ENCODE measurements at places on chromosomes 3 and 15. TPM values are rescaled to one million over a fixed set of nuclear protein-coding genes. Genes with fewer than 3 reads are reported as not detected.

DNA sequence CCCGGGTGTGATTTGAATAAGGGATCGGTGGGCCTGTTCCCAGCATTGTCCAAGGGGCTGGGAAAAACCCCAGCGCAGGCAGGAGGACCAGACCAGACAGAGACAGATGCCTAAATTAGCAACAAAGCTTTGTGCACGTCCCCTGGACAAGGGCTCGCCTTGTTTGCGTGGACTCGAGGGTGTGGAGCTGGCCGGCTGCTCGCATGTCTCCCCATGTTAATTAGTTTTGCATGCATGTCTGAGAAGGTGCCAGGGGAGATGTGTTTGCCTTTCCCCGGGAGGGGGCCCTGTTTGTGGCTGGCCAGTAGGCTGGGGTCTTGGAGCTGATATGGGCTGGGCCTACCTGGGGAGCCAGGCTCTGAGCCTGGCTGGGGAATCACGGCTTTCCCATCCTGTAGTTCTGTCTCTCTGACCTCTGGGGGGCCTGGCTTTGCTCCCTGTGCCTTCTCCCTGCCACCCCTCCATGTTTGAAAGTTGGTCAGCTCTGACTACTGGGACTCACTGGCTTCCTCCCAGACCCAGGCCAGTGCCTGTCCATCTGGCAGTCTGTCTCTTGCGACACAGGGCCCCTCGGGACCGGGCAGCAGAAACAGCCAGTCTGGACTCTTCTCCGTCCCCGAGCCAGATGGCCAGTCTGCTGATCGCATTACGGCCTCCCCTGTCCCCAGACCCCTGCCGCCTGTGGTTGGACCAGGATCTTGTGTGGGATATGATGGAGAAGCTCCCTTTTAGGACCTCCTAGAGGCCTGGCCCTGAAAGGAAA lies 55.4 kb upstream of the POLG start:
- DNase-seq = no peak

GRCh38 chr3:43316783-43317460 lies 30.6 kb downstream of the SNRK start:
- DNase-seq = no peak

DNA sequence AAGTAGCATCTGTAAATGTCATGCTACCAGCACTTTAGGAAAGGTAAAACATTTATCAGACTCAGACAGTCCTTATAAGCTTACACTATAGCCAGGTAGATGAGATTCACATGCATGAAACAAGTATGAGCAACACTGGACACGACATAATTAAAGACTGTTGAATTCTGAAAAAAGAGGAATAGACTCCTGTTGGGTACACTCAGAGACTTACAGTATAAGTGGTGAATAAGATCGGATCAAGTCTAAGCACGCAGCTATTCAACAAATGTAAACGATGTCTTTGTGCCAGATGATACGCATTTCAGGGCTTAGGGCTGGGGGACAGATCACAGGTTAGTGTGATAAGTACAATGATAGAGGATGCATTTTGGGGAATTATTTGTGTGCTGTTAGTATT lies 43.2 kb upstream of the SPPL2A start:
- DNase-seq = no peak

DNA sequence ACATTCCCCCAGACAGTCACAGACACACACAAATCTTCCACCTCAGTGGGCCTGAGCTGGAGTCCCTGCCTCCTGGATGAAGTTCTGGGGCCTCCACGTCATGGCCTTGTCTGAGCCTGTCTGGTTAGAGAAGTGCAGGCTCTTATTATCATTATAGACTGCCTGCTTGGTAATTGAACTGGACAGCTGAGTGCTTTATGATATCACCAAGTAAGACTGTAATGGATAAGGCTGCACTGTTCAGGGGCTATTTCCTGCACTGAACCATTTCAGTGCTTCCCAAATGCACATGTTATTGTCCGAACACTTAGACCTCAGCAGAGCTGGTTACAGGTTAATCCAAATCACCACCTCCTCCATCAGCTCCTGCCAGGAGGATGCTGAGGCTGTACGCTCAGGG lies 8.7 kb upstream of the ST6GAL1 start:
- DNase-seq = no peak

DNA sequence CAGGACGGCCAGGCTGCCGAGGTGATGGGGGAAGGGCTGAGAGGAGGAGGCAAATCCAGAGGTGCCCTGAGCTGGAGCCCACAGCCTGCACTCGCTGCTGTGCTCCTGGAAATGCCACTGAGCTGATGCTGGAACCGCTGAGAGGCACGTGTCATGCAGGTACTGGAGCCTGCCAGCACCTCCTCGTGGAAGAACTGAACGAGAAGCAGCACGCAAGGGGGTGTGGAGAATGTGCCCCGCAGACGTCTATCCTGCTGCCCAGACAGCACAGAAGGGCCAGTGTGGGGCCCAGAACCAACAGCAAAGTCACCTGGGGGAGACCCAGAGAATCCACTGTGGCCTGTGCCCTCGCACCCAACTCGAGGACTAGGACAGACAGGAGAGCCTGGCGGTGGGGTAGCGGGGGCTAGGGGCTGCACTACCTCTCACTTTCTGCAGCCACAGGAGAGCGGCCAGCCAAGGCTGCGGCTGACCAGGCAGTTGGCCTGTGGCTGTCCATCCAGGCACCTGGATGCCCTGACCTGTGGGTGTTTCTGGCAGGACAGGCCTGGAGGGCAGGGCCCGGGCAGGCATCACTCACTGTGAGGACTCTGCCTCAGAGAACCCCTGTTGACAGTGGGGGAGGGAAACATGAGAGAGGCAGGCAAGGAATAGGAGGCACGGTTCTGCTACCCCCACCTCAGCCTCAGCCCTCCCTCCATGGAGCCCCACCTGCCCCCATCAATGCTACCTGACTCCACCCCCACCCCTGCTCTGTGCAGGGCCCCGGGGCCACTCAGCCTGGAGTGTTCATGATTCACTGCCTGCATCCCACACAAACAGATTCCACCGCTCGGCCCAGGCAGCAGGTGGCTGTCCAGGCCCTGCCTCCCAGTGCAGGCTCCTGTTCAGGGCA lies 213.1 kb downstream of the TBC1D2B start:
- DNase-seq = peak; percentile 32

GRCh38 chr15:86121568-86122225 lies 42.0 kb downstream of the AGBL1 start:
- DNase-seq = no peak

GRCh38 chr3:67809370-67809935 lies 155.0 kb upstream of the SUCLG2 start:
- DNase-seq = no peak

- no peak for DNase-seq
Observed at GRCh38 chr3:68878322-68878721, 54.0 kb downstream of the TAFA4 start.

GRCh38 chr3:52218937-52219650 lies 6.4 kb downstream of the TLR9 start:
- no peak for DNase-seq

DNA sequence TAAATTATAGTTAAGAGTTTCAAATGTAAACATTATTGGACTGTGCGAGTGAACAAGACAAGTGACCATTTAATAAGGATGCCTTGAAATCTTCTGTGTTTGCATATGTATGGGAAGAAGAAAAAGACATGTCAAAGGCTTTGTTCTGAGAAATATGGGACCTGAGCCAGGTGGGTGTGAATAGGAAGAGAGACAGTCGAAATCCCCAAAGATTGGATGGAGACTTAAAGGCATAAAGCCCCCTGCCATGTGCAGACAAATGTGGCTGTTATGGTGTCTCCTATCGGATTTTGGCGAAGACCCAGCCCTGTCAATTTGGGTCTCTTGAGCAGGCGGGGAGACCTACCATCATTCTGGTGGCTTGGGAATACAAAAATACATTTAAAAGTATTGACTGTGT lies 16.9 kb downstream of the FXR1 start:
- no peak for DNase-seq

- DNase-seq = no peak
Observed at GRCh38 chr3:61172684-61173083, 78.6 kb downstream of the FHIT start.

- DNase-seq = no peak
Observed at GRCh38 chr3:109136523-109136922, at the start of gene C3orf85. TSS of gene C3orf85 (plus strand) at chr3:109136719. CDS start at chr3:109136848, 129 bp downstream.

- no peak for DNase-seq
Observed at GRCh38 chr15:74201710-74202420, 722 bp downstream of the STRA6 start.

- DNase-seq = no peak
Observed at GRCh38 chr3:66761093-66761780, 236.9 kb upstream of the KBTBD8 start.

DNA sequence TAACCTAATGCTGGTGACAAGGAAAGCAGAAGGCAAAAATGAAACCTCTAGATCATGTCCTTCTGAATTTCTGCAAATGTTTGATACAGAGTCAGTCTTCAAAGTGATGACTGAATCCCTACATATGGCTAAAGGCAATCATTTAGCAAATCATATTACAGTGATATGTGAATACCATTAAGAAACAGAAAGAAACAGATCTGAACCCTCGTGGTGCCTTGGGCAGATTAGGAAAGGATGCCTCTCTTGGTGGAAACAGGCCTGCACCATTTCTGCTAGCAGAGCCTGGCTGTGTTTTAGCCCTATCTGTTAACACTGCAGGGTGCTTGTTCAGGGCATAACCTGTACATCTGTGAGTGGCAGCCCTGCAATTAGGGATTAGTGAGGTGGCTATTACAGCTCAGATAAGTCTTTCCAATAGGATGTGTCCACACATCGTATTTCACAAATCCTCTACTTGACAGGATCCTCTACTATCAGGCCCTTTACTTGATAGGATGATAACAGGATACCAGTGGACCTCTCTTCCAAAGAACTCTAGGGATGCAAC lies 12.1 kb downstream of the SEC22C start:
- no peak for DNase-seq

DNA sequence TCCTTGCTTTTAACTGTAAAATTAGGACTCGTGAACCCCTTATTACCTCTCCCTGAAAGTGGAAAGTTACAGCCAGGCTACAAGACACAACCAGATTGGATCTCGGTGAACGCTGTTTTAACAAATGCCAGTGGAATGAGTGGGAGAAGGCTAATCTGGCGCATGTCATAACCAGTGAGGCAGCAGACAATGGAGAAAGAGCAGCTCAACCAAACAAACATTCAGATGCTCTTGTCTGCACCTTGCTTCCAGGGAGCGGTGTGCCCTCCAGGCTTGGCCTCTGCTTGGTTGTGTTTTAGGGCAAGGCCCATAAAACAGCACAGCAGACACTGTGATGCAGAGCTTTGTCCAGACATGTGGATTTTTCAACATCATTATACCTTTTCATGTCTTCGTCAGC lies 45.9 kb upstream of the ATP1B3 start:
- DNase-seq = no peak

GRCh38 chr3:26460985-26461384 lies 161.6 kb upstream of the LRRC3B start:
- DNase-seq = no peak

- DNase-seq = no peak
Observed at GRCh38 chr3:25661694-25662437, 2.8 kb downstream of the TOP2B start.

DNA sequence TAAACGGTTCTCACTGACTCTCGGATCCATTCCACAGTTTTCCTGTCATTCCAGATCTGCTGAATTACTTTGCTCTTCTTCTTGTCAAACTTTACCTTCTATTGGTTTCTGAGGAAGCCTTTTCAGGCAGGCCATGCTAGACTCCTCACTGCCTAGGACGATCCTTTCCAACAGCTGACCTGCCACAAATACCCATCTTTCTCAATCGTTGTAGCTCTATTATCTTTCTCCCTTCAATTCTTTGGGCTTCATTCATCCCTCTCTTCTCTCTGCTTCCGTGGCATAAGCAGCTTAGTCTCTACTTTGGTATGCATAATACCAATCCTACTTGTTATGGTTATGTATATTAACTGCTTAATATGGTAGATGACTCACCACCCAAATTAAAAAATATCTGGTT lies 421.8 kb downstream of the NLGN1 start:
- no peak for DNase-seq

DNA sequence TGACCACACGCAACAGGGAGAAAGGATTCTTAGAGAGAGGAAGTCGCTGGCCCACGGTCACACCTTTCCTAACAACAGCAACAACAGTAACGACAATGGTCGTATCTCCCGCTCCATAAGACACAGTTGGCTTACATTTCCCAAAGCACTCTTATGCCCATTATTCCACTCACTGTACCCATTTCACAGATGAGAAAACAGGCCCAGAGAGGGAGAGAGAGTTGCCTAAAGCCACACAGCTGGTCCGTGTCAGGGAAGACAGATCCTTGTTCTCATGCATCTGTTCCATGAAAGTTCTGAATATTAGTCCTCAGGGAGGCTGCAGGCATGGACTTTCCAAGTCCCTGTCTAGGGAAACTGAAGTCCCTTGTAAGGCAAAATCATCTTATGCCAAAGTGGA lies 42.0 kb upstream of the ATP2B2 start:
- no peak for DNase-seq

DNA sequence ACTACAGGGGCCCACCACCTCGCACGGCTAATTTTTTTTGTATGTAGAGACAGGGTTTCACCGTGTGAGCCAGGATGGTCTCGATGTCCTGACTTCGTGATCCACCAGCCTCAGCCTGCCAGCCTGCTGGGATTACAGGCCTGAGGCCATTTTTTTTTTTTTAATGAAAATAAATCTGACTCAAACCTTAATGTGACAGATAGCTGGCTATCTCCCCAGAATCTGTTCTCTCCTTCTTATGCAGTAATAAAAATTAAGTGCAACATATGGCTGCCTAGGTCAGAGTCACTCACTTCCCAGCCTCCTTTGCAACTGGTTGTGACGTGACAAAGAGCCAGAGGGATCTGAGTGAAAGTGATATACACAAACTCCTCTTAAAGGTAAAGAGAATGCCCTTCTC lies 53.0 kb downstream of the ZNF148 start:
- DNase-seq = no peak

DNA sequence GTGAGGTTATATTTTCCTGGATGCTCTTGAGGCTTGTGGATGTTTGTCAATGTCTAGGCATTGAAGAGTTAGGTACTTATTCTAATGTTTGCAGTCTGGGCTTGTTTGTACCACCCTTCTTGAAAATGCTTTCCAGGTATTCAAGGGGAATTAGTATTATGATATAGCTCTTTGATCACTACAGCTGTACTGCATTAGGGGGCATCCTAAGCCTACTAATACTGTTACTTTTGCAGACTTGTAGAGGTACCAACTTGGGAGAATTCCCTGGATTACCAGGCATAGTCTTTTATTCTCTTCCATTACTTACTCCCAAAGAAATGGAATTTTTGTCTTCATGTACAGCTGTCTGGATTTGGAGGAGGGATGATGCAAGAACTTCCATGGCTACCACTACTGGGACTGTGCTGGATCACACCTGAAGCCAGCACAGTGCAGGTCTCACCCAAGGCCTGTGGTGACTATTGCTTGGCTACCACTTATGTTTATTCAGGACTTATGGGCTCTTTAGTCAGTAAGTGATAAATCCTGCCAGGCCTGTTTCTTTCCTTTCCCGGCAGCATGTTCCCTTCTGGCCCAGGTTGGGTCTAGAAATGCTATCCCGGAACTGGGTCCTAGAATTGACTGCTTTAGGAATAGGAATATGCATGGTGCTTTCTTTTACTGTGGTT lies 402.9 kb downstream of the IL20RB start:
- DNase-seq = no peak

The CPA3 gene
- total RNA-seq = 10.3 TPM

The TNFAIP8L3 gene
- 10.8 TPM for total RNA-seq

The CHDH gene
- total RNA-seq = 7.3 TPM

The ST3GAL6 gene
- 25.1 TPM for total RNA-seq

The SI gene
- total RNA-seq = not detected

The ACOX2 gene
- total RNA-seq = 31.0 TPM

The ADPRH gene
- total RNA-seq = 9.3 TPM

The CMTM8 gene
- total RNA-seq = 7.6 TPM

The TLR9 gene
- 1.1 TPM for total RNA-seq

The IGSF10 gene
- 1.2 TPM for total RNA-seq

The PTPN23 gene
- total RNA-seq = 53.7 TPM
